ENCODE measurements at places on chromosomes 1 and 21.

DNA sequence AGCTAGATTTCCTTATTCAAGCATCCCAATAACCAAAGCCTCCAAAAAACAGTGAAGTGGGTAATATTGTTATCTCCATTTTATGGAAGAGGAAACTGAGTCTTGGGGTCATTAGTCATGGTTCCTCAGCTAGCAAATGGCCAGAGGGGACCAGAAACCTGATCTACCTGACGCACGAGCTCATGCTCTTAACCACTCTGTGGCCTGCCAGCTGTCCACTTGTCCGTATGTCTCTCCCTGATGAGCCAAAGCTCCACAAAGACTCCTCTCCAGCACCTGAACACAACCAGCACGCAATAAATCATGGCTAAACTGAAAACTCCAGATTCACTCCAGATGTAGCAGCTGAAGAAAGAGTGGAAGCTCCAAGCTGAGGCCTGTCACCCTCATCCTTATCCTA lies 5.8 kb downstream of the CAPN8 start:
- DNase-seq: no peak

GRCh38 chr1:109149874-109150601 lies 36.1 kb downstream of the ELAPOR1 start:
- DNase-seq: no peak

GRCh38 chr21:29938776-29939103 lies 1.1 kb downstream of the GRIK1 start:
- no peak for DNase-seq

- no peak for DNase-seq
Observed at GRCh38 chr1:30933874-30934252, 25.3 kb upstream of the SDC3 start.

DNA sequence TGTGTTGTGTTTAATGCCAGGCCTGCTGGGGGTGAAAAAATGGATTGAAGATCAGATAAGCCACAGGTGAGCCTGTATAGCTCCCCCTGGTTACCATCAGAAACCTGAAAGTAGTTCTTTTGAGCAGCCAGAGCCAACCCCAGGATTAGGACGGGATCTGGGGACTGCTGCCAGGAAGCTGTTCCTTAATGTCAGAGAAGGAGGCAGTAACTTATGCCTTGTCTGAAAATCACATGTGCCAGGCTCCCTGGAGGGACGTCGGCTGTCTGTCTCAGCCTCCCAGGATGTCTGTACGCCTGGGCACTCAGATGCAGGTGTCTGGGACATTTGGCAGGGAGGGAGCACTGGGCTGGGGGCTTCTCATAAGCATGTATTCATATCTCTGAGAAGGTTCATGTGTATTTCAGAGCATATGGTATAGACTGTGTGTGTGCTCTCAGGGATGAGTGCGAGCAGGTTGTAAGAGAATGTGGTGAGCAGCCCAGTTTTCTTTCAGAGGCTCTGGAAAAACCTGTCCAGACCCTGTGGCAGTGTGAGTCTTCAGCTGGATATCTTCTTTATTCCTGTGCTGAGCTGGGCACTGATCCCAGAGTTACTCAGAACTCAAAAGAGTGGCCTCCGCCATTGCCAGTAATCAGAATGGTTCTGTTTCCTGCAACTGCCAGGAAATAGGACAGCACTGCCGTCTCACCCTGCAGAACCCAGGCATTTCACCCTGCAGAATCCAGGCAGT lies 2.8 kb downstream of the FAM43B start:
- DNase-seq: no peak

DNA sequence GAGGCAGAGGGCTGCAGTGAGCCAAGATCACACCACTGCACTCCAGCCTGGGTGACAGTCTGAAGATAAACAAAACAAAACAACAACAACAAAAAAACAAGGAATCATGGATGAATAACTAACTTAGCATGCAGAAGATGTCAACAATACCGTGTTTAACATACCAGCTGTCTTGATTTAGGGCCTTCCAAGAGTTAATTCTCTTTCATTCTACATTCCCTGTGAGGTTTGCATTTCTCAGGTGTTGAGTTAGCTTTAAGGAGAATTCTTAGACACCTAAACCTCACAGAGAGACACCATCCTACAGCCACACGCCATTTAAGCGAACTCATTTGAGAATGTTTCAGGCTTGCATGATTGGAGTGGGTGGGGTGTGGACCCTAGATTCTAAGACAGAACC lies 363.1 kb upstream of the RUNX1 start:
- no peak for DNase-seq

DNA sequence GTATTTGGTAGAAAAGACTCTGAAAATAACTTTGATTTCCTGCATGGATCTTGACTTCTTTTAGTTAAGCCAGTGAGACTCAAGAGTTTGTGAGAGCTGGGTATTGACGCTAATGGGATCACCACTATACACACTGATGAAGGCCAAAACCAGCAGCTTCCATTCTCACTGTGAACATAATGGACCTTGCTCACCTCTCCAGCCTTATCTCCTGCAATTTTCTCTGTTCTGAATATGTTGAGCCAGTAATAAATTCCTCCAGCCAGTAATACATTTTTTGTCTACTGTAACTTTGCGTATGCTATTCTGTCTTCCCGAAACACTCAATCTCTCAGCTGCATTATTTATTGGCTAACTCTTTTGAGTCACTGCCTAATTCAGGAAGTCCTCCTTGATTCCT lies 111.6 kb upstream of the PPP2R5A start:
- DNase-seq: no peak

- DNase-seq: no peak
Observed at GRCh38 chr1:33349081-33349759, 28.3 kb upstream of the A3GALT2 start.

GRCh38 chr1:26690576-26691031 lies 5.2 kb upstream of the ARID1A start:
- no peak for DNase-seq

DNA sequence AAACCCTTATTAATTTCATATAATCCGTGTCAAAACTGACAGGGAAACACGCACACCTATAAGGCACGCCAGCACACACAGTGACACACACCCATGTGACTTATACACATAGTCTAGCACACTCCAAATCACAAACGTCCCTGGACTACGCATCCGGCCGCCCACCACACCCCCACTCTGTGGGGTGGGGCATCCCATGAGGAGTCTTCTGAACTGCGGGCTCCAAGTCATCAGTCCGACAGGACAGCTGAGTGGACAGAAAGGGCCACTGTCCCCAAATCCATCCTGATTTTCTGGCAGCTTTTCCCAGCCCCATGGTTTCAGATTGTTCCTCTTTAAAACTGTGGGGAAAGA lies 829 bp downstream of the PEA15 start:
- no peak for DNase-seq

DNA sequence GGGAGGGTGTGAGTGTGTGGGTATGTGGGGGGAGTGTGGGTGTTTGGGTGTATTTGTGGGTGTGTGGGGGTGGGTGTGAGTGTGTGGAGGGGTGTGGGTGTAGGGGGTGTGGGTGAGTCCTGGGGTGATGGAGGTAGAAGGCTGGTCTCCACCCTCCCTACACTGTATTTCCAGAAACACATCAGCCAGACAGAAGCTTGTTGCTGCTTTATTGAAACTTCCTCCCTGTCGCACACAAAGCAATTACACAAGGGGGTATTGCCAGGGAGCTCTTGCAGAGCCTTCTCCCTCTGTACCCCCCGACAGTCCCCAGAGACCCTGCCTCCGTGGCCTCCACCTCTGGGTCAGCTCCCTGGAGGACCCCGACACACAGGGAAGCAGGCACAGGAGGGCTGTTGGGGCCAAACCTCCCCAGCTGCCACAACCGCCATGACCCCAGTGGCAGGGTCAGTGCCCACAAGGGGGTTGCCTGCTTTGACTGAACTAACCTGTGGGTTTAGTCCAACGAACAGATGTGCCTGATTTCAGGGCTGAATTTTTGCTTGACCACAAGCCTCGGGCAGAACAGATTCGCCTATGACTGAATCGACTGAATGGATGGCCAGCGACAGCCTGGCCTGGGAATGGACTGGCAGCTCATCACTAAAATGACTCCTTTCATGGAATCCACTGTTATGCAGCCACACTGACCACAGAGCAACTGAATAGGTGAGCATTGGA lies 9.1 kb upstream of the MATN1 start:
- no peak for DNase-seq

GRCh38 chr1:56099766-56100265 lies 479.5 kb downstream of the PLPP3 start:
- no peak for DNase-seq

DNA sequence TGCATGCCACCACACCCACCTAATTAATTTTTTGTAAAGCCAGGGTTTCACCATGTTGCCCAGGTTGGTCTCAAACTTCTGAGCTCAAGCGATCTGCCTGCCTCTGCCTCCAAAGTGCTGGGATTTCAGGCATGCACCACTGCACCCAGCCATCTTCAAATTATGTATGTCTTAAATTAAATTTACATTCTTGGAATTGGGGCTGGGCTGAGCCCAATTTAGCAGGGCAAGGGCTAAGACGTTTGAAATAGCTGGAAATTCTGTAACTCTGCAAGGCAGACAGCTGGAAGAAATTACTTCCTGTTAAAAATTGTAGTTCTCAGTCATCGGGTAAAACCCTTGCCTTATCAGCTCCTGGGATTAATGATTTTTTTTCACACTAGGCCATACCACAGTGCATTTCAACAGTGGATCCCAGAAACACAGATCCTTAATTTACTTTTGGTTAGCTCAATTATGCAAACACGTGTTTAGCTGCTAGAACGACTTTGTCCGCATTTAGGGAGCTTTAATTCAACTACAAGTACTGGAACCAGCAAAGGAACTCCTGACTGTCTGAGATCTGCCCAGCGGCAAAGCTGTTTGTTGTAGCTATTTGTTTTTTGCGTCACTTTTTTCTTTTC lies 83.3 kb downstream of the OLFML3 start:
- DNase-seq: no peak

- no peak for DNase-seq
Observed at GRCh38 chr21:36647279-36648093, 51.4 kb upstream of the SIM2 start.
